Activated CD8-positive, alpha-beta T cell treated with anti-CD3 and anti-CD28 coated beads for 36 hours (primary cell): ENCODE measurements at places on chromosomes 7 and 10.

DNA sequence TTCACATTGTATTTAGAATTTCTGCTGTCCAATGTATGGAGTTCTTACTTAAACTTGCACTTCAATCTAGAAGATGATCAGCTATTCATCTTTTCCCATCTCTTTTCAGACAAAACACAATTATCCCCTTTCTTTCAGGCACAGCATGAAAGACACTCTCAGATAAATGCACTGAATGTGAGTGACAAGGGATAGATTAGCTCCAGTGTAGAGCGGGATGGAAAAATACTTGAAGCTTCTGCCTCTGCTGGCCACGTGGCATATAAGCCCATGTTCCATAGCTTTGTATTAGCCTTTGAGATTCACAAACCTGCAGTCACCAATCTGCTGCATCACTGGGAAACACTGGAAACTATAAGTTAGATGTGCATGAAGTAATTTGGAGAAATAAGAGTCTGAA lies 162.2 kb upstream of the FAM3C start:
- no peak for DNase-seq

DNA sequence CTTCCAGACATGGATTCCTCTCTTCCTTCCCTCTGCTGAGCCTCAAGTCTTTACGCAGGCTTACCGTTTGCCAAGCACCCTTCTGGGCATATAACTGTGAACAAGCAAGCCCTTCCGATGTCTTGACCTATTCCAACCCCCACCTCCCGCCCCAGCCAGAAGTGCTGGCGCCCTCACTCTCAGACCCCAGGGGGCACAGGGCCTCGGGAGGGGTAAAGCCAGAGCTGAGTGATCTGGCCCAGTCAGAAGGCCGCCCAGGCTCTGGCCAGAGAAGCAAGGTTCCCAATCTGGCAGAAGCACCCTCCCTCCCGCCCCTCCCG lies 1.2 kb downstream of the PRRT4 start:
- DNase-seq: no peak

DNA sequence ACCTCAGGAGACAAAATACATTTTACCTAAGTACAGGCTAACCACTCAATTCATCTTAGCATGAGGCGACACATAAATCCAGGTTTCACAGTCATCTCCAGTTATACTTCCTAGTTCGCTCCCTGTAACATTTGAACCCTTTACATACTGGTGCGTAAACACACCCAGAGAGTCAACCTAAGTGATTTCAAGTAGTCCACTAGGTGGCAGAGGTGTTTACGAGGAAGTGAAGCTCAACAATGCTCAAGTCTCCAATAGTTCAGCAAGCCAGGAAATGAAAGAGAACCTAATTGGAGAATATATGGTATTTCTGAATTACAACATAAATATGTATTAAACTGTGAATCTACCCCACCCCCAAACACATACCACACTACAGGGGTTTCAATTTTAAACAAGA lies 76.3 kb upstream of the ABCB5 start:
- no peak for DNase-seq

DNA sequence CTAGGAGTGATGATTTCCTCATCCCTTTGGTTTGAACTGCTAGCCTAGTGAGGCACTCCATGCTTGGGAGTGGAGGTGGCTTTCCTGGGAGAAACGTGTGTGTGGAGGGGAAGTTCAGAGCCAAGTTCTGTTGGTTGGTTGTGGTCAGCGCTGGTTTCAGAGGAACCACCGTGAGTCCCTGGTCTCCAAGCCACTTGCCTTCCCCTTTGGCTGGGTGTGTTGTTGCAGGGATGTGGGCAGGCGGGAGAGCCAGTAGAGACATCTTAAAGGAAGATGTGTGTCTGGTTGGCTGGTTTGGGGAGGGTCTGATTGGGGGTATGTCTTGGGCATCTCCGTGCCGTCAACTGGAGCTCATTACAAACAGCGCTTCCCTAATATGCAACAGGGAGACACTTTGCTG lies 130.8 kb upstream of the TCF7L2 start:
- DNase-seq: no peak

DNA sequence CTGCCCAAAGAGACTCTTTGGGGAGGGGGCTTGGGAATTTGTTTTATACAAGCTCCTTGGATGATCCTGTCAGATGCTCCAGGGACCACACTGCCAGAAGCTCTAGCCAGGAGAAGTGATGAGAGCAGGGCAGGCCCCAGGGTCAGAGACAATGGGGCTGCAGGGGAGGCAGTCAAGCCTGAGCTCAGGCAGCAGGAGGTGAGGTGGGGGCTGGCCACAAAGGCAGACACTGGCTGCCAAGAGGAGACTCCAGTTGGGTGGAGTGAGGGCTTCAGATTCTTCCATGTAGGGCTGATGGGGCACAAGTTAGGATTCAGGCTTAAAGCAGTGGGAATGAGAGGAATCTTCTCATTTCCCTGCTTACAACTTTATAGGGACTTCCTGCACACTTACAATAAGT lies 35.6 kb upstream of the LOXL4 start:
- DNase-seq: no peak

GRCh38 chr7:3688842-3689241 lies 387.8 kb downstream of the SDK1 start:
- DNase-seq: no peak

DNA sequence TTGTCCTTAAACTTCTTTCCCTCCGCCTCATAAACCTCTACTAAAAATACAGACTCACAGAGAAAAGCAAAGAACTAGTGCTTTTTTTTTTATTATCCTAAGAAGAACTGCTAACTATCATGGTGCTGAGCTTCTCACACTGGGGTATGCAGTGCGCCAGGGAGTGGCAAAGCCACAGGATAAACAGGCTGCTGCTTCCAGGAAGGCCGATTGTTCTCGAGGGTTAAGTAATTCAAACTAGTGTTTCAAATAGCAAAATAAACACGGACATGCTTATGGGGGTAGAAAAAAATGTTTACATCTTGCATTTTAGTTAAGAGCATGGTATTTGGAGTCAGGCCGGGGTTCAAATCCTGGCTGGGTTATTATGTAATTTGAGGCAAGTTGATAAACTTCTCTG lies 157.0 kb downstream of the TAX1BP1 start:
- no peak for DNase-seq

- DNase-seq: peak; percentile 60
These were observed 1.1 kb downstream of the RHOBTB1 start for GRCh38 chr10:60942788-60943315.

DNA sequence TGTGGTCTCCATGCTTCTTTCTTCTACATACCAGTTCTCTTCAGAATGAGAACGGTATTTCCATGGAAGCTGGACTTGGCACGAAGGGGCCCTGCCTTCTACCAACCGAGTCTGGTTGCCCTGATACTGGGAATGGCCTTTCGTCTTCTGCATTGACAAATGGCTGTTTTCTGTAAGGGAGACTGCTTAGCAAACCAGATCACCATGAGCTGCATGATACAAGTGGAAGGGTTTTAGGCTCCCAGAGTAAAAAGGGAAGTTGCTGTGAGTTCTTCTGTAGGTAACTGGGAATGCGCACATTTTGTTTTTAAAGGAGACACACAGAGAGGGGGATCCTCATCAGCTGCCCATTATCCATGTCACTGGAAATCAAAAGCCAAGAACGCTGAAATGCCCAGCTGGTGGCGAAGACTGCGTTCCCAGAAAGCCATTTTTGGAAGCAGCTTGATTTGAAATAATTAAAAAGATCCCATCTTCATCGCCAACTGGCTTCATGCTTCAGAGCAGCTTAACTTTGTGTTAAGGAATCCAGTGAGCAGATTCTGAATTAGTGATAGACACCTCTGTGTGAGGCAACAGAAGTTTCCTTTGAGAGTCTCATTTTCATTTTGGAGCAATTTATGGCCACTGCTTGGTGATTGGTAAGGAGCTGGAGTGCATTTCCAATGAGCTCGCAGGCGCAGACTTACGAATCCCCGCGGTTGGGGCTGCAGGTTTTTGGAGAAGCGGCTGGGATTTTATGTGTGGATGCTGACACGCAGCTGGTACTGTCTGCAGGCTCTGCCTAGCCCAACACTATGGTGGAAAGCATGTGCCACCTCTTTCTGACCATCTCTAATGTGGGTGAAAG lies 672.7 kb upstream of the FOXK1 start:
- DNase-seq: no peak

DNA sequence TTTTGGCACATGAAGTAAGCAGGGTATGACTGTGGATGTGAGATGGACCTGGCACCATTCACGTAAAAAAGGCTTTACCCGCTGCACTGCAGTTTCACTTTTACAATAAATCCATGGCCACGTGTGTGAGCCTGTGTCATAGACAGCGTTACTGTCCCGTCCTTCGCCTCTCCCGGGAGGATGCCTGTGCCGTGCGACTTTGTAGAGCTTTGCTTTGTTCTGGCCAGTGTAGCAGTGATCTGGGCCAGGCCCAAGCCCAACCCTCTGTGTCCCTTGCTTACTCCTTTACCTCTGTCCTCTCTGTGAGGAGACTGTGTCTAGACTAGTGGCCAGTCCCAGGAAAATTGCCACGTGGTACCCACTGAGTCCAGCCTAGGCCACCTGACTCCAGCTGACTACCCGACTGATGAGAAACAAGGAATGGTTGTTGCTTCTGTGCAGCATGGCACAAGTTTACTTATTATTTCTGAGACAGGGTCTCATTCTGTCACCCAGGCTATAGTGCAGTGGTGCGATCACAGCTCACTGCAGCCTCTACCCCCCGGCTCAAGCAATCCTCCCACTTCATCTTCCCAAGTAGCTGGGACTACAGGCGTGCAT lies 48.1 kb downstream of the JAKMIP3 start:
- no peak for DNase-seq

- peak; percentile 56 for DNase-seq
These were observed 699 bp downstream of the CLIP2 start for GRCh38 chr7:74289659-74290552.
